ENCODE measurements at places on chromosomes 16 and 17.

DNA sequence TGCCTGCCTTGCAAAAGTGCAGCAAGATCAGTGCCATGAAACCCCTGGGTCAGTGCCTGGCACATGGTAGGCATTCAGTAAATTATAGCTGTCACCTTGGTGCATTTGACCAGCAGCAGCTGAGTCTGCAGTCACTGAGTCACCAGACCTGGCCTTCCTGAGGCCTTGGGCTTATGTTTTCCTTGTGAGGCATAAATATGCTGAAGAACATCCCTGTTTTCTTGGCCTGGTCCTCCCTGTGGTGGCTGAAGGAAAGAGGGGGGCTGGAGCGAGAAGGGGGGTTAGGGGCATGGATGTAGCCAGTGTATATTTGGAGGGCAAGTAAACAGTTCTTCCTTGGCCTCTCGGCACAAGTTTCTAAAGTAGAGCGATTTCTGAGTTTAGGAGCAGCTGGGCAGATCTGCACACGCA, 26.5 kb downstream of the EPN2 start:
- peak; percentile 54 for DNase-seq

GRCh38 chr16:84360170-84360569, 8.2 kb upstream of the ATP2C2 start:
- no peak for DNase-seq

DNA sequence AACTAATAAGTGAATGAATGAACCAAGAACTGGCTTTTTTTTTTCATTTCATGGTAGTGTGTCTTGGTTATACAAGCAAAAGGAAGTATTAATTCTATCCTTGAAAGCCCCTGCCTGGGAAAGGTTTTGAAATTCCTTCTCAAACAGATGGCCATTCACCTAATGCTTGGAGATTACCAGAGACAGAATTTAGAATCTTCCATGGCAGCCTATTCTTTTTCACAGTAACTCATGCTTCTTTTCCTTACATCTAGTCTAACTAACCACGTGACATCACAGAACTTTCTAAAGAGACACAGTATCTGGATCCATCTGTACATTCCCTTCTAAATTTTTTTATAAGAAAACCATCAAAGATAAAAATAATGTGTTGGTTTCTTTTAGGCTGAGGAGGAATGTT, 151.6 kb downstream of the FTO start:
- no peak for DNase-seq

GRCh38 chr16:79865918-79866317, 265.4 kb upstream of the MAF start:
- no peak for DNase-seq

- DNase-seq, result no peak
These were observed 265.3 kb upstream of the CACNG5 start for GRCh38 chr17:66569572-66569971.

- peak; percentile 61 for DNase-seq
These were observed at the start of gene ENO3 for GRCh38 chr17:4950746-4951204. TSS of gene ENO3 (plus strand) at chr17:4951119. CDS start at chr17:4951830, 711 bp downstream.

- no peak for DNase-seq
These were observed 178.3 kb downstream of the ENGASE start for GRCh38 chr17:79252886-79253285.

DNA sequence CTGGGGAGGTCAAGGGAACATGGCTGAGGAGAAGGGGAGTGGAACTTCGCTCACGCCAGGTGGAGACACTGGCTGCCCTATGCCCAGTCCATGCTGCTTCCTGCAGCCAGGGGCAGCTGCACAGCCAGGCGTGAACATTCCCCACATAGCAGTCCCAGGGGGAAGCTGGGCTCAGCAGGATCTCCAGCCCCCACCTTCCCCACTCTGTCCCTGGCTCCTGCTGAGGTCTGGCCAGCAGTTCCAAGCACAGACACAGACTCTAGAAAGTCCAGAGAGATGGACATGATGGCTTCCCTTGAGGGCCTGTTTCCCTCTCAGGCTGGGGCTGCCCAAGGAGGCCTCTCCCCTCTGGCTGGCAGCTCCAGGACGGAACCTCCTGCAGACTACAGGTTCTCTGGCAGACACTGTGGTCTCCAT, 9.3 kb downstream of the JUP start:
- peak; percentile 81 for DNase-seq

DNA sequence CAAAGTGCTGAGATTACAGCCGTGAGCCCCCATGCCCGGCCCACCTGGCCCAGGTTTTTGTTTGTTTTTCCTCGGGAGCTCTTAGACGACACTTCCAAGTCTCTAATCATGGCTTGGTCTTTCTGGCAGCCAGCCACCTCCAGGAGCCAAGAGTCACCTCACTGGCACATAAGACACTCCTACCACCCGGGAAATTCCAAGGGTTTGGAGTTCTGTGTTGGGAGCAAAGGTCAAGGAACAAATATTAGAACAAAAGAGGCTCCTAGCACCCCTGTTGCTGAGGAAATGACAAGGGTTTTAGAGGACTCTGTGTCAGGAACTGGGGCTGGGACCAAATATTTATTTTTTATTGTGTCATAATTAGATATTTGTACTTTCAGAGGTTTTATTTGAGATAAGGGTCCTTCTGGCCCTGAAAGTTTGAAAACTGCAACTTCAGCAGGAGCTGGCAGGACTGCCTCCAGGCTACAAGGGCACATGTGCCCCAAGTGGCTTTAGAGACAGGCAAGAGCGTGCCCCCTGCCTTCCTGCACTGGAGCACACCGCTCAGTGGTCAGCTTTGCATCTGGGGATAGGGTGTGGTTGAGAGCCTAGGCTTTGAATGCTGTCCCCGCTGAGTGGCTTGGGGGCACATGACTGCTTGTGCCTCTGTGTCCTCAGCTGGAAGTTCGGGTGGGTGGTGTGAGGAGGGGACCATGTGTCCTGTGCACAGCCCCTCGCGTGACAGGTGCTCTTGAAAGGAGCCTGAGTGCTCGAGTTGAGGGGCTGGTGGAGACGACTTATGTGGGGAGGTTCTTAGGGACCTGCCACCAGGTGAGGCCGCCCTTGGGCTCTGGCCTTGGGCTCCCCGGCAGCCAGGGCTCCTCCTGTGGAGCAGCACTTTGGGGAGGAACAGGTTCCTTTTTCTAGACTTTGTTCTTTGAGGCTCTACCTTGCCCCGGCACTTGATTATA, 29.7 kb downstream of the MGRN1 start:
- no peak for DNase-seq

DNA sequence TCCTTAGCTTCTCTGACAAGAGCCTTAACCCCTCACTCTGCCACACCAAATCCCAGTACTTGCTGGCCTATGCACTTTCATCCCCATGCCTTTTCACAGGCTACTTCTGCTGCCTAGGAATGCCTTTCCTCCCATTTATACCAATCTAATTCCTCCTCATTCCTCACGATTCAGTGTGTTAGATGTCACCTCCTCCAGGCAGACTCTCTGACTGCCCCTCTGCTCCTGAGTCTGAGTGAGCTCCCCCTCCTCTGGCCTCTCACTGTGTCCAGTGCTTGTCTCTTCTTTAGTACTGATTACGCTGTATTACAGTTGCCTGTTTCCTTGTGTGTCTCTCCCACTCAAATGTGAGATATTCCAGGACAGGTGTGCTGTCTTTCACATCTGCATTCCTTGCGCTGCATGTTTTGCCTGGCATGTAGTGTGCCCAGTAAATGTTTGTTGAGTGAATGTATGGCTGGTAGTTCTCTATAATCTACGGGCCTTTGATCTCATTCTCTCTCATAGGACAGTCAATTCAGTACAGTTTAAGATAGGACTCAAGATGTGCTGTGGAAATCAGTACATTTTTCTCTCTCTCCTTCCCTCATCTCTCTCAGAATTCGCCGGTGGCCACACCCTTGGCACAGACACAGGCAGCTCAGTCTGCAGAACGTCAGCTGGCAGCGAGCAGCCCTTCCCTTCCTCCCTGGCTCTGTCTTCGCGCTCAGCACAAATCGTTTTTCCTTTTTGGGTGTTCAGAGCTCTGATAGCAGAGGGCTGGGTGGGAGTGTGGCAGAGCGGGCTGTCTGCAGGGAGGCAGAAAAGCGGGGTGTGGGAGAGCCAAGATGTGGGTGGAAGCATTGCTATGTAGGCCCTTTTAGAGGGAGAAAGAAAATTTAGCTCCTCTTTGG, 18.5 kb downstream of the ARL4D start:
- peak; percentile 61 for DNase-seq

- DNase-seq, result no peak
These were observed 10.5 kb downstream of the C17orf75 start for GRCh38 chr17:32331243-32332040.

- DNase-seq, result peak; percentile 59
These were observed 42.1 kb upstream of the DLX4 start for GRCh38 chr17:49926886-49927285.

DNA sequence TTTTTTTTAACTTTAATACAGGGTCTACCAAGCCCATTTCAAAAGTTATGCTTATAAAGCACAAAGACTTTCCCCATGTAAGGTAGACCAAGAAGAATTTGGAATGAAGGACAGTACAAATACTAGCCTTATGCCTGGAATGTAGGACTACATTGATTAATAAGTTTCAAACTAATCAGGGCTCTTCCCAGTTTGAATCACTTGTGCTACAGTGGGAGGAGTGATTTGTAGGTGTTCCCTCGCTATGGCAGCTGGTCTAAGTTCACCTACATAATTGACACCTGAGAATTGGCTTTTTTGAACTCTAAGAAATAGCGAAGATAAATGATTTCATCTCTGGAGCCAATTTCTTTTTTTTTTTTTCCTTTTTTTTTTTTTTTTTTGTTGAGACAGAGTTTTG, 18.6 kb downstream of the TMEM238L start:
- no peak for DNase-seq
